Activated CD8-positive, alpha-beta T cell treated with anti-CD3 and anti-CD28 coated beads, Interleukin-2, amount 10 ng/mL, durations not matched to agents 7 days and 5 days (primary cell): ENCODE measurements at places on chromosomes 1 and 21.
A peak's percentile ranks its signal among the peaks of the same experiment; 100 is the strongest.

GRCh38 chr21:45530423-45531113, 11.7 kb downstream of the SLC19A1 start:
- H3K27me3 ChIP-seq: no peaks in the 10 kb centered on the region
- no peak overlapping the region for H3K27ac ChIP-seq

GRCh38 chr1:224920930-224921329, 8.5 kb upstream of the DNAH14 start:
- H3K27me3 ChIP-seq: peaks cover 7% of the 10 kb centered on the region
- H3K4me3 ChIP-seq: no peak overlapping the region
- H3K27ac ChIP-seq: no peak overlapping the region
- H3K4me1 ChIP-seq: peaks cover 1% of the 10 kb centered on the region

- peak overlapping the region; percentile 74 for H3K27ac ChIP-seq
- H3K36me3 ChIP-seq: no peaks in the 10 kb centered on the region
- H3K4me1 ChIP-seq: peaks cover 39% of the 10 kb centered on the region
- H3K27me3 ChIP-seq: peaks cover 25% of the 10 kb centered on the region
Measured at GRCh38 chr1:23422241-23422877, 2.2 kb downstream of the TCEA3 start.

DNA sequence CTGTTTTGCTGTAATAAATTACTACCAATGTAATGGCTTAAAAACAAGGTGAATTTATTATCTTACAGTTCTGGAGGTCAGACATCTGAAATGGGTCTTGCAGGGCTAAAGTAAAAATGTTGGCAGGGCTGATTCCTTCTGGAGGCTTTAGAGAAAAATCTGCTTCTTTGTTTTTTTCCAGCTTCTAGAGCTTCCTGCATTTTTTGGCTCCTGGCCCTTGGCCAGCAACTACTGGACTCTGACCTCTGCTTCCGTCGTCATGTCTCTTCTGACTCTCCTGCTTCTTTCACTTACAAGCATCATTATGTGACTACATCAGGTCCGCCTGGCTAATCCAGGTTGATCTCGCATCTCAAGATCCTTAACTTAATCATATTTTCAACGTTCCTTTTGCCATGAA, 350.9 kb downstream of the S1PR1 start:
- no peak overlapping the region for H3K27ac ChIP-seq
- no peak for DNase-seq
- H3K4me1 ChIP-seq: no peaks in the 10 kb centered on the region
- H3K4me3 ChIP-seq: no peak overlapping the region
- peaks cover 2% of the 10 kb centered on the region for H3K27me3 ChIP-seq
- no peaks in the 10 kb centered on the region for H3K36me3 ChIP-seq

GRCh38 chr1:75396745-75397144, 214.2 kb downstream of the SLC44A5 start:
- no peak overlapping the region for H3K4me3 ChIP-seq
- no peaks in the 10 kb centered on the region for H3K27me3 ChIP-seq
- no peak for DNase-seq
- no peak overlapping the region for H3K27ac ChIP-seq
- no peaks in the 10 kb centered on the region for H3K36me3 ChIP-seq

- no peaks in the 10 kb centered on the region for H3K27me3 ChIP-seq
- no peak for DNase-seq
- H3K4me3 ChIP-seq: no peak overlapping the region
- H3K4me1 ChIP-seq: no peaks in the 10 kb centered on the region
Measured at GRCh38 chr1:242877743-242878142, 353.2 kb upstream of the PLD5 start.
